Lower lobe of right lung (tissue), 2 donors: ENCODE measurements at places on chromosomes 6 and 20. TPM values are rescaled to one million over a fixed set of nuclear protein-coding genes. Genes with fewer than 3 reads are reported as not detected.

Gene NKAIN4
- not detected for total RNA-seq

DNA sequence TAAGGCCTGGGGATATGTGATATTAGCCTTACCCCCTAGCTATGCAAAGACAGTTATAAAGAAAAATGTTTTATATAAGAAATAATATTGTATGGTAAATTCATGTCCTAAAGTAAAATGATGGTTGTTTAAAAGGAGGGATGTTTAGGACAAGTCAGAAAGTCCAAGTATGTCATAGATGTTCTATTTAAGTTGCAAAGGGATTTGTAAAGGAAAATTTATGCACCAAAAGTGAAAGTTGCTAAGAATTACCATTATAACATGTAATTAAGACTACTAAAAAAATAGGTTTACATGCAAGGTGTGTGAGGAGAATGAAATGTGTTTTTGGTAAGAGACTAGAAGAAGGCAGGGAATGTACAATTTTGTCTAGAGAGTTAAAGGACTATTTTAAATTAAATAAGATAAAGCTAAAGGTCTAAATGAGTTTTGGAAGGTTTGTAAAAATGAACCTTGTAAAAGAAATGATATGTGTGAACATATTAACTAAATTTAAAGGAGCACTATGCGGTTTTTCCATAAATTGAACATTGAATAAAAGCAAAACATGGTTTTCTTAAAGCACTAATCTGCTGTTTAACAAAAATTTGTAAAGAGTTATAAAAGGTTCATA lies 22.7 kb upstream of the GOPC start:
- H3K4me3 ChIP-seq: no peak overlapping the region
- no peak overlapping the region for H3K27ac ChIP-seq
- DNase-seq: no peak
- no peaks in the 10 kb centered on the region for H3K4me1 ChIP-seq
- H3K36me3 ChIP-seq: no peaks in the 10 kb centered on the region
- no peaks in the 10 kb centered on the region for H3K27me3 ChIP-seq

DNA sequence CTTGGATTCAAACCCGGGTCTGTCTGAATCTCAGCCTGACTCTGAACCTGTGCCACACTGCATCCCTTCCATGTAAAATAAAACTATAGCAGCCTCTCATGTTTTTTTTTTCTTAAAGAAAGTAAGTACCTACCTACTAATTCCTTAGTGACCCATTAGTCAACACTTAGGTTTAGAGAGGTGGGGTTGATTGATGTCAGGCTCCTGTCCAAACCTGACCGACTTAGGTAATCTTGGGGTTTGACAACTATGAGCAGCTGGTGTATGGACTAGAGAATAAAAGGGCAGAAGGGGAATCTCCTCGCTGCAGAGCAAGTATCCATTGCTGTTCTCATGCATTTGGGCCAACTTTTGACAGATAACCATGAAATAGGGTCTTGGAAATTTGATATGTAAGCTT lies 6.5 kb downstream of the NKAIN2 start:
- no peak overlapping the region for H3K4me3 ChIP-seq
- H3K27ac ChIP-seq: no peak overlapping the region
- DNase-seq: no peak
- no peaks in the 10 kb centered on the region for H3K4me1 ChIP-seq
- peaks cover 18% of the 10 kb centered on the region for H3K27me3 ChIP-seq

DNA sequence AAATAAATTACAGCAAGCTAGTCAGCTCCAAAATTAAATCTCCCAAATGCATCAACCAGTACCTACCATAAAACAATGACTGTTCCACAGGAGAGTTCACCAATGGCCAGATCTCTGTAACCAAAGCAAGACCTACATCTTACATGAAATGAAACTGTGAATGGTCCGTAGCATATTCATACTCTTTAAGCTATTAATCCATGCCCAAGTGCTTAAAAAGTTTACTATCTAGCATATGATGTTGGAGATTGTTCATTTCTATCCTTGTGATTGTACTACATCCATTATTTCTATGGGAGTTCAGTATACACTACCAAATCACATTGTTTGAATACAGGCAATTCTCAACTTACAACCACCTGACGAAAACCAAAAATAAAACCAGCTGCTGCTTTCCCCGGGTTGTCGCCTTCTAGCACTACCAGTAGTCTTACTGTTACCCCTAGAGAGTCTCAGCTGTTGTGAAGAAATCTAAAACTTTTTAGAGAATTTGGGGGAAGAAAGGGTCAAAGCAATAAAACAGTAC lies 38.0 kb downstream of the HIVEP2 start:
- H3K36me3 ChIP-seq: no peaks in the 10 kb centered on the region
- H3K4me3 ChIP-seq: no peak overlapping the region
- peaks cover 15% of the 10 kb centered on the region for H3K4me1 ChIP-seq
- H3K27ac ChIP-seq: no peak overlapping the region

- peaks cover 9% of the 10 kb centered on the region for H3K4me1 ChIP-seq
- no peak overlapping the region for H3K4me3 ChIP-seq
- peak; percentile 69 for DNase-seq
Measured at GRCh38 chr20:25178563-25179438, 16.7 kb upstream of the ENTPD6 start.

DNA sequence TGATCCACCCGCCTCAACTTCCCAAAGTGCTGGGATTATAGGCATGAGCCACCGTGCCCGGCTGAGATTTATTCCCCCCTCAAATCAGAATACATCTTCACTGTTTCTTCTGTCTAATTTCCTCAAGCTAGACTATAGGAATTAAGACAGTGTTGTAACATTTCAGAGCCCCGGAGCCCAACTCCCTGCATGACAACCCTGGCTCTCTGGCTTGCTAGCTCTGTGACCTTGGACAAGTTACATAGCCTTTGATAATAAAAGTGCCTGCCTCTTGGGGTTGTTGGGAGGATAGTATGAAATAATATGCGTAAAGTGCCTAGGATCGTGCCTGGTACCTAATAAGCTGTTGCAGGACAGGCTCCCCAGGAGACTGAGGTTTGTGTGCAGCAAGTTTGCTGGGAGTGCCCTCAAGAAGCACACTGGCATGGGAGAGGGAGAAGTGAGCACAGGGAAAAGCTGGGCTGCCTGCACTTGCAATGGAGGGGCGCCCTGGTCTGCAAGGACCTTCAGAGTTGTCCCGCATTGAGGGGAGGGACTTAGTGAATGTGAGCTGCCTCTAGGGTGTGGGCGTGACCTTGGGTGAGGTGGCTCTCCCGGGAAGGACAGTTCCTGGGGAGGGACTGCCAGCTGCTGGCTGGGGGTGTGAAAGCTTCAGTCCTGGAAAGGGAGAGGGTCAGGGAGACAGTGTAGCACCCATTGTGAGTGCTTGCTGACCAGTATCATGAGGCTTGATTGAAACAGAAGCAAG lies 43.4 kb downstream of the TAF8 start:
- no peak overlapping the region for H3K4me3 ChIP-seq
- no peak overlapping the region for H3K27ac ChIP-seq
- H3K4me1 ChIP-seq: peaks cover 6% of the 10 kb centered on the region

DNA sequence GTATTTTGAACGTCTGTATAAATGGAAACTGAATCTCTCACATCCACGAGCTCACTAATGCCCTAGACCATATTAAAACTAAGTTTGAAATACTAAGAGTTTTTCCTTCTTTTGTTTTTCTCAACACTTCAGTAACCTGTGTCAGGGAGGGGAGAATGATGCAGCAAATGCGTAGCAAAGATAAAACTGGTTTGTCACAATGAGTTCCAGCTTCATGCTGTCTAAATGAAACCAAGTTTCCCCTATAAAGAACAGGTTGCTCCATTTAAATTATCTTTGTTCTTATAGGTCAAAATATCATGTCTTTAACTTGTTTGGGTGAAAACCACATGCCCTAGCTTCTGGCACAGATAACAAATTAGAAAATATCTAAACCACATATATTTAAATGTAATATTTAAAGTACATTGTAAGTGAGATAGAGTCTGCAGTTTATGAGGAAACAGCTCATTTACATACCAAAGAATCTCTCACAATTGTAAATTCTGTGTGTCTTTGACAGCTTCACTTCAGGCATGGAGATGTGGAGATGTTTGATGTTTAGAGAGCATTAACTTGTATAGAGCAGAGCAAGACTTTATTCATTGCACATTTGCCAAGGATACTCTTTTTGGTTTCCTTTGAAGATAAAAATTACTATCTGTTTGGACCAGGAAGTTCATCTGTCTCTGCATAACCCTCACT lies 7.3 kb downstream of the TRDN start:
- H3K36me3 ChIP-seq: no peaks in the 10 kb centered on the region
- H3K27me3 ChIP-seq: no peaks in the 10 kb centered on the region
- no peak overlapping the region for H3K27ac ChIP-seq
- no peaks in the 10 kb centered on the region for H3K4me1 ChIP-seq

DNA sequence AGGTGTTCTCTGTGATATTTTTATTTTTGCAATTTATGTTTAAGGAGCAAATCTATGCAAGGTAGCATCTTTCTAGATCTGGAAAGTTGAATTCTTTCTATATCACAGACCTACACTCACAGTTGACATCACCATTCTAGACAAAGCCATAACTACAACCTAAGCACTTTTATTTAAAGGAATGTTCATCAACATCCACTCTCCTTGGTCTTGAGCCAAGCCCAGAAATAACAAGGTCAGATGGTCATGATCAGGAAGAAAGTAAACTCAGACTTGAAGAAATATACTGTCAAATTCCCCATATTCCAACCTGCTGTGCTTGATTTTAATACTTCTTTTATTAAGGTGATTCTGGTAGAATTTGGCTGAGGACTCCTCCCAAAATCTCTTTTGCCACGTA lies 32.2 kb downstream of the MMUT start:
- no peaks in the 10 kb centered on the region for H3K27me3 ChIP-seq
- H3K4me1 ChIP-seq: no peaks in the 10 kb centered on the region
- no peak for DNase-seq
- H3K4me3 ChIP-seq: no peak overlapping the region
- H3K27ac ChIP-seq: no peak overlapping the region

- H3K27ac ChIP-seq: peak overlapping the region; percentile 71
- no peak overlapping the region for H3K4me3 ChIP-seq
- no peaks in the 10 kb centered on the region for H3K27me3 ChIP-seq
Measured at GRCh38 chr6:113631666-113632065, 225.5 kb upstream of the MARCKS start.

- H3K36me3 ChIP-seq: peaks cover 6% of the 10 kb centered on the region
- H3K27ac ChIP-seq: no peak overlapping the region
- H3K27me3 ChIP-seq: no peaks in the 10 kb centered on the region
- no peak for DNase-seq
- peaks cover 24% of the 10 kb centered on the region for H3K4me1 ChIP-seq
Measured at GRCh38 chr20:34299556-34300255, 3.4 kb downstream of the AHCY start.

DNA sequence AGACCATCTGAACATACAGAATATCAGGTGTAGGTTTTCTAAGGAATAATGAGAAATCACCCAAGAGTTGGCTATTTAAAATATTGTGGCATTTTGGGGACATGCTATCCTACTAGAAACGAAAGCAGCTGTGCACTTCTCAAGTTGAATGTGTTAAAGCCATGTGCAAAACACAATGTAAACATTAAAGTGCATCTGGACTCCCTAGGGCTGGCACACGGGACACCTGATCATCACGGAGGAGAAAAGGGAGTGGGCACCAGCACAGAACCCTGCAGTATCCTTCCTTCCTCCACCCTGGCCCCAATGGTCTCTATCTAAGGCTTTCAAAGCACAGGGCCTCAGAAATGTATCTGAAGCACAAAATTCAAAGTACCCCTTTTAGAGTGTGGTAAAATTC lies 94.3 kb downstream of the INSM1 start:
- H3K36me3 ChIP-seq: peaks cover 28% of the 10 kb centered on the region
- H3K4me3 ChIP-seq: no peak overlapping the region
- no peaks in the 10 kb centered on the region for H3K27me3 ChIP-seq
- H3K4me1 ChIP-seq: peaks cover 4% of the 10 kb centered on the region
- DNase-seq: no peak

DNA sequence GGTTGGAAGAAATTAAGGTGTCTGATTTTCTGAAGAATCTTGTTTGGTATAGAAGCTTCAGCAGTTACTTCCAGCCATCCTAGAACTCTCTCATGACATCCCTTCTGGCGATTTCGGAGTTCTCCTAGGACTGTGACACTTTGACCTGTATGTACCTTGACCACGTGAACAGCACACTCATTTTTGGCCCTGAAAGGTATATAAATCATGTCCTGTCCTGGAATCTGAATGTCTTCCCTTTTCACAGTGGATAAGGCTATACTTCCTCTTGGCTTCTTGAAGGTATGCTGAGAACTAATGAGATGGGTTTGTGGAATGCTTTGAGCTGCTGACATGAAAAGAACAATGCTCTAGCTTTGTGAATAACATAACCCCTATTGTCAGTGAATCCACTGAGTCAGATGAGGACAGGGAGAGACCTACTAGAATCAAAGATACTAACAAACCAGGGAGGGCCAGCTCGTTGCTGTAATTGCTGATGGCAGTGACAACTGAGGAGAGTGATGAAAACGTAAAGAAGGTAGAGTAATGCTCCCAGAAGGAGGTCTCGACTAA lies 6.0 kb upstream of the ZDHHC14 start:
- no peaks in the 10 kb centered on the region for H3K36me3 ChIP-seq
- no peak overlapping the region for H3K27ac ChIP-seq
- DNase-seq: no peak
- H3K4me1 ChIP-seq: peaks cover 4% of the 10 kb centered on the region
- no peak overlapping the region for H3K4me3 ChIP-seq

GRCh38 chr6:144809120-144809519 lies 524.0 kb downstream of the UTRN start:
- no peaks in the 10 kb centered on the region for H3K4me1 ChIP-seq
- DNase-seq: no peak
- H3K27me3 ChIP-seq: no peaks in the 10 kb centered on the region
- peaks cover 32% of the 10 kb centered on the region for H3K36me3 ChIP-seq

DNA sequence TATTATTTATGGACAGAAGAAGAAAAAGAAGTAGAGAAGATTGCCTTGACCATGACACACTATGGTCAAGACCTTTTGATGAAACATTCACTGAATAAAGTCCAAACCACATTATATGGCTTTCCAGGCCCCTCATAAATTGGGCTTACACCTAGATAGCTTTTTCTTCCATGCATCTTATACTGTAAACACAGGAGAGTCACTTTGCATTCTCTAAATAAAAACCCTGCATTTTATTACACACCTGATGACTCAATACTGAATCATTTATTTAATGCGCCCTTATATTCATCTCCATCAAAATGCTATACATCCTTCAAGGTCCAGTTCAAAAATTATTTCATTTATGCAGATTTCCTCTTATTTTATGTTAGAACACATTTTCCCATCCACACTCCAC lies 78.0 kb downstream of the COL21A1 start:
- H3K27me3 ChIP-seq: no peaks in the 10 kb centered on the region
- no peaks in the 10 kb centered on the region for H3K4me1 ChIP-seq
- no peak overlapping the region for H3K4me3 ChIP-seq
- no peak for DNase-seq
- H3K36me3 ChIP-seq: no peaks in the 10 kb centered on the region
